ENCODE measurements at places on chromosomes 7 and 10. TPM values are rescaled to one million over a fixed set of nuclear protein-coding genes. Genes with fewer than 3 reads are reported as not detected.

- no peak for DNase-seq
Measured at GRCh38 chr7:105173586-105173985, 159.6 kb downstream of the KMT2E start.

TAC1 gene
- total RNA-seq: not detected

DNA sequence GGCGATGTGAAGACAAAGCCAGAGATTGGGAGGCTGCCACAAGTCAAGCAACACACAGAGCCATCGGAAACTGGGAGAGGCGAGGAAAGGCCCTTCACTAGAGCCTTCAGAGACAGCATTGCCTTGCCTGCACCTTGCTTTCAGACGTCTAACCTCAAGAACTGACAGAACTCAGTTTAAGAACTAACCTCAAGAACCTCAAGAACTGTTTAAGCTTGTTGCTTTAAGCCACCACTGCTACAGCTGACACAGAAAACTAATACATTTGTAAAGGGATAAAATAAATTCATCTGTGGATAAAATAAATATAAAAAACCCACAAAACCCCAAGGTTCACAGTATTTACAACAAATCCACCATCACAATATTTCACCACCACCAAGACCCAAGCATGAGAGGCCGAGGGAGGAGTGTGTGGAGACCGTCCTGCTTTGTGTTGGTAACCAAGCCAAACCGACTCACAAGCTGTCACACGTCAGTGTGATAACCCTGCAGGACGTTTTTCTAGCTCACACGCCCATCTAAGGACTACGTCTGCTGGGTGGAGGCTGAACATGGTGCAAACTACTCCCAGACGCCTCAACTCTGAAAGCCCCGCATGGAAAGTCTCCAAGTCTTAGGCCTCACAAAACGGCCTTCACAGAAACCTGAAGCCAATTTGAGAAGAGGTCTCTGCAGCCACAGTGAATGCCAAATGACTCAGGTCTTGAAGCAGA, 116.8 kb downstream of the ABLIM1 start:
- no peak for DNase-seq

DNA sequence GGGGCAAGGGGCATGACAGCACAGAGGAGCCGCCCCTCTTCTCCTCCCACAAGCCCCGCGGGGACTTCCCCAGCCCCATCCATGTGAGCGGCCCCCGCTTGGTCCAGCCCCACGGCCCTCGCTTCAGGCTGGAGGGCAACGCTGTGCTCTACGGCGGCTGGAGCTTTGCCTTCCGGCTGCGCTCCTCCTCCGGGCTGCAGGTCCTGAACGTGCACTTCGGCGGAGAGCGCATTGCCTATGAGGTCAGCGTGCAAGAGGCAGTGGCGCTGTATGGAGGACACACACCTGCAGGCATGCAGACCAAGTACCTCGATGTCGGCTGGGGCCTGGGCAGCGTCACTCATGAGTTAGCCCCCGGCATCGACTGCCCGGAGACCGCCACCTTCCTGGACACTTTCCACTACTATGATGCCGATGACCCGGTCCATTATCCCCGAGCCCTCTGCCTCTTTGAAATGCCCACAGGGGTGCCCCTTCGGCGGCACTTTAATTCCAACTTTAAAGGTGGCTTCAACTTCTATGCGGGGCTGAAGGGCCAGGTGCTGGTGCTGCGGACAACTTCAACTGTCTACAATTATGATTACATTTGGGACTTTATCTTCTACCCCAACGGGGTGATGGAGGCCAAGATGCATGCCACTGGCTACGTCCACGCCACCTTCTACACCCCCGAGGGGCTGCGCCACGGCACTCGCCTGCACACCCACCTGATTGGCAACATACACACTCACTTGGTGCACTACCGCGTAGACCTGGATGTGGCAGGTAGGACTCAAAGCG, 5.1 kb downstream of the AOC1 start:
- peak; percentile 39 for DNase-seq

- no peak for DNase-seq
Measured at GRCh38 chr7:25646726-25647413, 418.6 kb upstream of the NPVF start.

DNA sequence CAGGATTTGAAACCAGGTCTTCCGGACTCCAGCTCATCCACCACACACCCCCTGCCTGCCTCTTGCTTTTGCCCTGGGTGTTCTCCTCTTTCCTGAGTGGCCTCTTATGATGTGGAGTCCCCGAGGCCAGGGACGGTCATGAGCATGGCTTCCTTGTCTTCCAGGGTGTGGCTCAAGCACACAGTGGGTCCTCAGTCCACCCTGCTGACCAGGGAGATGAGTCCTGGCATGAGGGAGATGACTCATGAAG, 32.8 kb downstream of the DNAJB12 start:
- no peak for DNase-seq

CNTNAP2 gene
- total RNA-seq: not detected

GRCh38 chr7:108093851-108094331, 36.3 kb downstream of the LAMB4 start:
- no peak for DNase-seq

DNA sequence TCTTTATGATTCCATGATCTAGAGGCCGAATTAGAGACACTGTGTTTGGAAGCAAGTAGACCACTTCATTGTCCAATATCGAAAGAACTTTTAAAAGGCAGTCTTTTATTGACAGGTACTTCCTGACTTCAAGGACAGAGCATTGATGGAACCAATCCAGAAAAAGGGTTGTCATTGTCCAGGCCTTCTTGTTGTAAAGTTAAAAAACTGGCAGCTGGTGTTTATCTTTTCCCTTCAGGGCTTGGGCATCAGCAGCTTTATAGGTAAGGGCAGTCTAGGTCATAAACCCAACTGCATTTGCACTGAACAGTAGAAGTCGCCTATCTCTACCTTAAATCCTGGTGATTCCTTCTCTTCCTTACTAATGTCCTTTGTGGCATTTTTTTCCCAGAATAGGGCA, 95.6 kb downstream of the ST7 start:
- no peak for DNase-seq

DNA sequence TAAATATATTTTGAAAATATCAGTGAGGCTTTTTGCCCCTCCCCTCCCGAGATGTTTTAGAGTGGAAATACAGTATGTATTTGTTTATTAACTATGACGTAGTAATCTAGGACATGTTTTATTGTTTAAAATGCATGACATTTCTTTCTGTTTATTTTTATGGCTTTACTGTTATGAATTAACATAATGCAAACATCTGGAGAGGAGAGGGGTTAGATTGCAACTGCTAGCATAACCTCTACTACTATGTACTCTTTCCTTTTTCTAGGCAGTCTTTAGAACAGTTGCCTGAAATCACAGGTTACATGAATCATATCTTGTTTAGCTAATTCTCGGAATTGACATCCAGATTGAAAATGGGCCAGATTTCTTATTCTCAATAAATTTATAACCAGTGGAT, 7.4 kb downstream of the BTAF1 start:
- DNase-seq: no peak

DNA sequence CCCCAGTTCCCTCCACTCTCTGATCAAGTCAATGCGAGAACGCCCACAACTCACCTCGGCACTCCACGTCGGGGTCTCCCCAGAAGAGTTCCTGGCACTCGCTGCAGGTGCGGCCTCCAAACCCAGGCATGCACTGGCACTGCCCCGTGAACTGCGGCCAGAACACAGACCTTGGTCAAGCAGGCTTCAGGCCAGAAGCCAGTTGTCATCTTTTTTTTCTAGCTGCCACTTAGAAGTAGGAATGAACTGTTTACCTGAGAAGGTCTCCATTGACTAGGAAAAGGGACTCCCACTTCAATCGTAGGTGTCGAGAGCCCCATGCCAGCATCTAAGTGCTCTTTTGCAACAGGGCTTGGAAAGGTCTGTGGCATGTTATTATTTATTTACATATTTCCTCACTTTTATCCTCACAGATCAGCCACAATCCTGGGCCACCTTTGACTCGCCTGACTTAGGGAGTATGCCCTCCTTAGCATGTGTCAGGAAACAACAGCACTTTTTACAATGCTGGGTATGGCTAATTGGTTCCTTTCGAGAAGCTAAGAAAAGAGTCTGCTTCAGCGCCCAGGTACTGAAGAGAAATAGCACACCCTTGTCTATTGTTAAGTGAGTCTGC, 51.7 kb downstream of the LAMB1 start:
- no peak for DNase-seq

FAM25A gene
- total RNA-seq: not detected

- DNase-seq: no peak
Measured at GRCh38 chr7:66617295-66617694, 11.4 kb upstream of the KCTD7 start.

DNA sequence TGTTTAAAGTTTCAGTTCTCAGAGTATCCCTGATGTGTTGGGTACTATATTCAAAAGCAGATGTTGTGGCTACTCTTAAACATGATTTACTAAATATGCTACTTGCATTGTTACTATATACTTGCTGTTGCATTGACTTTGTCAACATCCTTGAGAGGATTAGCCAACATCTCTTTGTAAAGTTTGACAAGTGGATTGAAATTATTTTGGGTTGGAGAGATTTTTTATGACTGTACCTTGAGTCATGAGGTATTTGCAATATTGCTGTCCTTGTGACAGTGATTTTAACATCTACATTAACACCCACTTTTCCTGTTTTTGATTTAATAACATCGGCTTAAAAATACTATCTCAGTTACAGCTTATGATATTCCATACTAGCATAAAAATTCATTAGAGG, 31.9 kb downstream of the MRC1 start:
- no peak for DNase-seq

DNA sequence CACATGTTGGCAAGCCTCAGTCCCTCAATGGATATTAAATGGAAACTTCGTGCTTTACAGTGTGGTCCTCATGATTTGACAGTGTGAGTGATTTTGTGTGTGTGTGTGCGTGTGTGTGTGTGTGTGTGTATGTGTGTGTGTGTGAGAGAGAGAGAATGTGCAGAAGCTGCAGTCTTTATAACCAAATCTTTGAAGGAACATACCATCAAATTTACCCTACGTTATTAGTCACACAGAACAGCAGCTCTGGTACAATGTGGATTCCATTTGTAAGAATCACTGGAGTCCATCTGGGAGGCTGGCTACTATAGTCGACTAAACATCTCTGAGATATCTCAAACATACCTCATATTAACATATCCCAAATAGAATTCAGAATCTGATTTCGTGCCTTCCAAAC, 928.0 kb upstream of the POT1 start:
- DNase-seq: no peak

ZNF853 gene
- 0.56 TPM for total RNA-seq

ANXA7 gene
- total RNA-seq: 123 TPM

DNA sequence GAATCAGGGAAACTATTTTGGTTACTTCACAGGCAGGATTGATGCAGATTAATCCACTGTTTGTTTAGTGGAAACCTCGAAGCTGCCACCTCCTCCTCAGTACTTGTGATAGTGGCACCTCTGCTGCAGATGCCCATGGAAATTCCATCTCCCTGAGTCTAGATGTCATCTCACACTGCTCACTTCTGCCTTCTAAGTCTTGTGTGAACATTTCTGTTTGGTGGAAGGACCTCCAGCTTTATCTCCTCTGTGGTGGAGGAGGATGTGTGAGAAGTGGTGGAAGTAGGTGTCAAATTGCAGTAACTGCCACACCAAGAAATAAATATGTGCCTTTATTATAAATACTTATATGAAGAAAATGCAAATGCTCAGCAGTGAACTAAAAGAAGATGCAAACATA, 25.8 kb upstream of the GPR141 start:
- peak; percentile 65 for DNase-seq
